Dorsolateral prefrontal cortex (tissue), 122 donors: ENCODE measurements at places on chromosomes 11 and 22. TPM values are rescaled to one million over a fixed set of nuclear protein-coding genes. Genes with fewer than 3 reads are reported as not detected.

The C11orf52 gene
- 1.5 TPM for total RNA-seq

The OR51E2 gene
- not detected for total RNA-seq

The BAIAP2L2 gene
- total RNA-seq: 5.4 TPM

The SLC22A12 gene
- not detected for total RNA-seq

The PNPLA5 gene
- total RNA-seq: 3.1 TPM

The VSIG10L2 gene
- not detected for total RNA-seq

The HORMAD2 gene
- not detected for total RNA-seq

The APOL6 gene
- 5.5 TPM for total RNA-seq

The MRPL40 gene
- total RNA-seq: 18.8 TPM

The AMOTL1 gene
- total RNA-seq: 24.8 TPM

The KIF18A gene
- total RNA-seq: 0.20 TPM

The APOBEC3G gene
- 3.6 TPM for total RNA-seq

The MRGPRE gene
- 1.4 TPM for total RNA-seq

The DEUP1 gene
- total RNA-seq: not detected

The SMPD1 gene
- total RNA-seq: 48.1 TPM

The SCGB2A2 gene
- not detected for total RNA-seq

The KDM4E gene
- not detected for total RNA-seq

The CASP12 gene
- total RNA-seq: not detected

The GPHA2 gene
- 2.0 TPM for total RNA-seq

The SLC22A6 gene
- total RNA-seq: 1.1 TPM

The MPZL2 gene
- 2.0 TPM for total RNA-seq

The KRTAP5-11 gene
- 1.2 TPM for total RNA-seq

The RBMXL2 gene
- total RNA-seq: not detected

The RFPL2 gene
- total RNA-seq: 9.7 TPM

The EFCAB6 gene
- 11.3 TPM for total RNA-seq

The TLCD5 gene
- total RNA-seq: 19.8 TPM

The ASCL3 gene
- total RNA-seq: not detected

The IGF2 gene
- 10.1 TPM for total RNA-seq

The OR8G1 gene
- not detected for total RNA-seq

The ANKK1 gene
- 0.36 TPM for total RNA-seq

The LRRC56 gene
- total RNA-seq: 3.3 TPM

The B3GAT1 gene
- 216 TPM for total RNA-seq

The MAPK8IP2 gene
- 186 TPM for total RNA-seq

The HOATZ gene
- total RNA-seq: not detected

The ESRRA gene
- total RNA-seq: 34.9 TPM

The STARD10 gene
- 43.2 TPM for total RNA-seq

The CSTF3 gene
- 33.0 TPM for total RNA-seq

The EMID1 gene
- 26.0 TPM for total RNA-seq

The BBS1 gene
- 90.7 TPM for total RNA-seq

The OMP gene
- not detected for total RNA-seq

The TIRAP gene
- 8.8 TPM for total RNA-seq

The FERMT3 gene
- total RNA-seq: 17.3 TPM

The C11orf87 gene
- total RNA-seq: 40.3 TPM

The EIF4ENIF1 gene
- total RNA-seq: 52.4 TPM

The SULT4A1 gene
- 77.0 TPM for total RNA-seq

The OR4D6 gene
- not detected for total RNA-seq

The FOLH1 gene
- 39.0 TPM for total RNA-seq

The ALX4 gene
- total RNA-seq: 0.33 TPM
